Activated CD4-positive, alpha-beta T cell treated with anti-CD3 and anti-CD28 coated beads, Interleukin-2, amount 50 U/mL, for 1 hour (primary cell): ENCODE measurements at places on chromosomes 4 and X.

DNA sequence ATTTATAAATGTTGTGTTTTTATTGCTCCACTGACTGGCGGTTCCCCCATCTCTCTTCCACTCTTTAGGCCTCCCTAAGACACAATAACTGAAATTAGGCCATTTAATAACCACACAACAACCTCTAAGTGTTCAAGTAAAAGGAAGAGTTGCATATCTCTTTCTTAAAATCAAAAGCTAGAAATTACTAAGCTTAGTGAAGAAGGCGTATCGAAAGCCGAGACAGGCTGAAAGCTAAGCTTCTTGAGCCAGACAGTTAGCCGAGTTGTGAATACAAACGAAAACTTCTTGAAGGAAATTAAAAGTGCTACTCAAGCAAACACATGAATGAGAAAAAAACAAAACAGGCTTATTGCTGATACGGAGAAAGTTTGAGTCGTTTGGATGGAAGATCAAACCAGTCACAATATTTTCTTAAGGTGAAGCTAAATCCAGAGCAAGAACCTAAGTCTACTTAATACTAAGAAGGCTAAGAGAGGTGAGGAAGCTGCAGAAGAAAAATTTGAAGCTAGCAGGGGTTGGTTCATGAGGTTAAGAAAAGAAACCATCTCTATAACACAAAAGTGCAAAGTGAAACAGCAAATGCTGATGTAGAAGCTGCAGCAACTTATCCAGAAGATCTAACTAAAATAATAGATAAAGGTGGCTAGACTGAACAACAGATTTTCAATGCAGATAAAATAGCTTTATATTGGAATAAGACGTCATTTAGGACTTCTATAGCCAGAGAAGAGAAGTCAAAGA is 194.0 kb upstream of the TTC29 start:
- DNase-seq: no peak

GRCh38 chrX:78957049-78957767 is 12.0 kb downstream of the P2RY10 start:
- no peak for DNase-seq

GRCh38 chr4:127586922-127587571 is 45.7 kb upstream of the INTU start:
- no peak for DNase-seq

GRCh38 chrX:134891652-134892051 is 99.1 kb upstream of the SMIM10 start:
- DNase-seq: no peak

- DNase-seq: no peak
Observed at GRCh38 chrX:150032742-150033141, 94.5 kb upstream of the EOLA2 start.

DNA sequence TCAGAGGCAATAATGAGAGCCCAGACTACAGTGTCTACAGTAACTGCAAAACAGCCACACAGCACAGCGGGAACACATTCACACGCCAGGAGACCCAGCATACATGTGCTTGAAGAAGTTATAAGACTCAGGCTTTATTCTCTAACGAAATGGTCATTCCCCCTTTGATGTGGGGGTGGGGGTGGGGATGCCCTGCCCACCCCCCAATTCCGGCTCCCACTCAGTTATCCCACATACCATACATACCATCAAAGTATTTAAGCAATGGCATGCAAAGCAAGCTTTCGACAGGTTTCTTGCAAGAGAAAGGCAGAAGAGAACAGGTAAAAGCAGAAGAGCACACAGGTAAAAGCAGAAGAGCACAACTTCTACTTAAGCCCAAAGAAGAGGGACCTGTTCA is 3.6 kb downstream of the MECP2 start:
- DNase-seq: no peak

- no peak for DNase-seq
Observed at GRCh38 chrX:129704491-129704890, 34.3 kb upstream of the XPNPEP2 start.

GRCh38 chr4:126890994-126891393 is 741.8 kb upstream of the INTU start:
- no peak for DNase-seq

- no peak for DNase-seq
Observed at GRCh38 chrX:65702956-65703355, 35.5 kb downstream of the MSN start.

GRCh38 chr4:80006935-80007744 is 65.9 kb downstream of the ANTXR2 start:
- DNase-seq: no peak

DNA sequence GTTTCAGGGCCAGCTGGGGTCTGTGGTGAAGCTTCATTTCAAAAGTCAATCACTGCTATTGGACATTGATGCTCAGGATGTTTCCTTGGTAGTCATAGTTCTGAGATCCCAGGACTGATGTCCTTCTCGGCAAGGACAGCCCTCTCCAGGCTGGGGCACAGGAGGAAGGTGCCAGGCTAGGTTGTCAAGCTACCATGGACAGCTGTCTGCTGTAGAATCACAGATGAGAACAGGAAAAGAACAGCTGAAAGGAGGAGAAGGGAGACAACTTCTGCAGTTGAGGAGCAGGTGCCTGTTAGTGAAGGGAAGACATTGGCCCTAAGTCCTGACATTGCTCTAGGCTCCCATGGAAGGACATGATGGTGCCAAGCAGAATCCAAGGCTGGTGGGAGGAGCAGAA is 58.0 kb downstream of the XAGE2 start:
- DNase-seq: no peak

DNA sequence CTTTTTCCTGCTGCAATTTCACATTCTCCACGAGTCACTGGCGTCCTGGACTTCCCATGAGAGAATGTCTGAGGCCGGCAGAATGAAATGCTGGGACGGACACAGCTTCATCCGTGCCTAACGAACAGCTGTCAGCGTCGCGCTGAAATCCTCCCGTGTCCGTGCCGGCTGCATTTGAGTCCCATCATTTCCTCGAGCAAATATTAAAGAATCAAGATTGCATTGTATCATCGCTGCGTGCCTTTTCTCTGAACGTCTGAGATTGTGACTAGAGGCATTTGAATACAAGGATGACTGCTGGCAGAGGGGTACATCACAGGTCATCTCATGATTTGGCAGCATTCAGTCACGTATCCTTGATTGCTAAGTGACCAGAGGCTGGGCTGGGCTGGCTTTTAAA is 279.9 kb downstream of the ASMT start:
- no peak for DNase-seq

GRCh38 chr4:69210911-69211310 is 3.6 kb downstream of the UGT2B11 start:
- no peak for DNase-seq

GRCh38 chr4:125547836-125548235 is 233.1 kb downstream of the FAT4 start:
- DNase-seq: no peak

DNA sequence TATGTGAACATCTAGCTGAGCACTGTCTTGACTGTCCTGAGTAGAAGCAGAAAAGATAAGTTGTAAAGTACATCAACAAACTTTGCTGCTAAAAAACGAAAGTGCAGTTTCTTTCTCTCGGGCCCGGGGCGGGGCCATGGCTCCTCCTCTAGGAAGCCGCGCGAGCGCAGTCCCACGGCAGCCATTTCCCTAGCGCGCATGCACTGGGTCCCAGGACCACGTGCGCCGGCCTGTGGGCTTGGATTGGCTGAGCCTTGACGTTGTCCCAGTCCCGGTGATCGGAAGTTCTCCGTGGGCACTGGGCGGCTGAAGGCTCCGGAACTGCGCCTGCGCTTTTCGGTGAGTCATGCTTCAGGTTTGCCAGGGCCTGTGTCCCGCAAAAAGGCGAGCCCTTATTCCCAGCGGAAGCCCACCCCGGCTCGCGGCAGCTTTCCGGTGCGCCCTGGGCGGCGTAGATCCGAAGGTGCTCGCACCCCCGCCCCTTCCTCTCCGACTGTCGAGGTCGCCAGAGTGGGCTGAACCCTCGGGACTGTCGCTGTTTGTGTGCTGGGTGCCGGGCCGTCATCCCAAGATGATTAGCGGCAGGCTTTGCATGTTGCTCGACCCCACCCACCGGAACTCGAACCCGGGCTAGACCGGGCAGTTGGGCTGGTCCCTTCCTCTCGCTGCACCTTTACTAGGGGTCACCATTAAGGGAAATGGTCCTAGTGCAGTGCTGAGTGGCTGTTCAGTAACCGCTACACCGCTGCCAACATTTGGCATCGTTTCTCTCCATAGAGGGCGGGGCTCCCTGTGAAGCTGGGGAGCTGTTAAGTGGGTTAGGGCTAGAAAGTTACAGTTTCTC is at the start of gene TCEANC:
TCEANC (plus strand) TSS at position 292 of the 844 bp plus-strand sequence. CDS start 9,368 bp downstream, outside the sequence.
- DNase-seq: peak; percentile 88

DNA sequence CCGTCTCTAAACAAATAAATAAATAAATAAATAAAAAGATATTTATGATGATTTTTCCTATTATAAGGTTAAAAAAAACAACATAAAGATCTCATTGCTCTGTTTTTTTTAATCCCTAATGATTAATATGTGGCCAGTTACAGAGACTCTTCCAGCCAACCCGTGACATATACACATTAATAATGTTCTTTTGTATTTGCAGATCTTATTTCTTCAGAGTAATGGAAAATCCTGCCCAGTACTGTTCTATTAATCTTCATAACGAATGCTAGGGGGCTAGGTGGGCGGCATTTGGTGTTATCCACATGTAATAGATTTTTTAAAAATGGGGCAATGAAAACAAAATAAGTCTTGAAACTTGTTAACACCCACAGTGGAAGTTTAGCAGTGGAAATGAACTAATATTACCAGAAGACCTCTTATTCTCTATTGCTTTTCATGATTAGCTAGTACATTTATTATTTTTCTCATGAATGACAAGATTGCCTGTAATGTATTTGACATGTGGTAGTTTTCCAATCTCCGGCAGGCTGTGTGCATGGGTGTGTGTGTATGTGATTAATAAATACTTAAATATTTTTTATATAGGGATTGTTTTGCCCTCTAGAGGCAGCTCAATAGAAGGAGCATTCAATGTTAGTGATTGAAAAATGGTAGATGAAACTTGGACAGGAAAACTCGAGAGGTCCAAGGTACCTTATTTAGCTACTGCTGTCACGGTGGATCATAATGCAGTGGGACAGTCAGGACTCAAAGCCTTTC is 457.4 kb downstream of the IL1RAPL1 start:
- no peak for DNase-seq

GRCh38 chr4:120842031-120842430 is 80.5 kb downstream of the PRDM5 start:
- DNase-seq: no peak

GRCh38 chrX:136200466-136200865 is 50.7 kb downstream of the MAP7D3 start:
- no peak for DNase-seq

DNA sequence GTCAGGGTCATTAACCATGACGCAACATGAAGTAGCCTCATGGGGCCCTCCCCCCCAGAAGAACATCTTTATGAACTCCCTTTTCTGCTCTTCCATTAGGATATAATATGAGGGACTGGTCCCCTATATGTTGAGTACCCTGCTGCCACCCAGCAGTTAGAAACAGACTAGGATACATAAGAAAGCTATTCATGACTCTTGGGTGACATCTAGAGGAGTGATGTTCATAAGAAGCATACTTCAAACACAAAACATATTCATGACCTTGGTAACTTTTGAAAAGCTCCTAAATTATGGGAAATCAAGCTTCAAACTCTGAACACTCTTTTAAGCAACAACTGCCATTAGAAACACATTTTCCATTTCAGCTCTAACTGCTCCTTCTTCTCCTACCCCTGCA is 155.2 kb upstream of the SPIN4 start:
- DNase-seq: no peak

DNA sequence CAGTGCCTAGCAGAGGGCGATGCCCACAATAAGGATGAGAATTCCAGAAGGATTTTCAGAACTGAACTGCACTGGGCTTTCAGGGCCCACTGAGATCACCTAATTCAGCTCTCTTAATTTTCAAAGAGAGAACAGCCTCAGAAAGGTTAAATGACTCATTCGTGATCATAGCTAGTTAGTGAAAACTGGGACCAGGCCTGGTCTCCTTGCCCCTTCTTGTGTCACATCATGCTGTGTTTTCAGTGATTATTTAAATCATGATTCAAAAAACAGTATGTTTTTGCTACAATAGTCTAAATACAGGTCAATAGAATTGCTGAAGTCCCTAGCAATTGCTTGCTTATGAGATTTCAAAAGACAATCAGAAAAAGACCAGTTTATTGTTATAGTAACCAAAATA is 136.4 kb upstream of the PLAC1 start:
- no peak for DNase-seq

DNA sequence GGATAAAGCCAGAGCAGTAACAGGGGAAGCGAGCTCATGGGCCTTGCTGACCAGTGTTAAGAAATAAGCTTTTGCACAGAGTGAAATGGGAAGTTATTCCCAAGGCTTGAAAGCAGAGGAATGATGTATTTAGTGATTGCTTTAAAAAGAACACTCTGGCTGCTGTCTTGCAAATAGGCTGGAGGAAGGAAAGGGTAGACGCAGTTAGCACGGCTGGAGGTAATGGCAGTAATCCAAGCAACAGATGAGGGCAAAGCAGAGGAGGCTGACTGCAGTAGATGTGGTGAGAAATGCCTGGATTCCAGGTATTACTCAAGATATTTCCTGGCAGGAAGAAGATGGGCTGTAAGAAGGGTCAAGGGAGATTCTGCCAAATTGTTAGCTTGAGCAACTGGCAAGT is 1342.3 kb upstream of the AGA start:
- no peak for DNase-seq

DNA sequence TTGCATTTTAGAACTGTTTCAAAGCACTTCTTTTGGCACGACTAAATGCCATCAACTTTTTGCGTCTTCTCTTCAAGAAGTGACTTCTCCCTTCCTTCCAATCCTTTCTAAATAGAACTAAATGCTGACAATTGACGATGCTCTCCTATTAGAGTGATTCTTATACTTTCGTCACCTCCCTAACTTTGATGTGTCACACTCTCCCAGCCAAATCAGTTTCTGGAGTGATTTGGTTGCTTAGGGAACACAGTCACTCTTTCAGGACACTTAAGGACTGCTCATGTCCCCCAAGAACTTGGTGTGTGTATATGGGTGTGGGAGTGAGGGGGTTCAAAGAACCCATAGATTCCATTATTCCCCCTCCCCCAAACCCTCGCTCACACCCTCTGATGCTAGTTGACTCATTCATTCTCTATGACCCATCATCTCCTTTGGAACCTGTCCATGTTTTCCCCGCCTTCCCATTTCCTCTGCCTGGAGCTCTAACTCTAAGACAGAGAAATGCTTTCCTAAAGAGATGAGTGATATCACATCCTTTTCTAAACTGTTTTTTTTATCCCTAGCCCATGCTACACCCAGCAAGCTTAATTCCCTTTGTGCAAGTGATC is 26.8 kb upstream of the AREG start:
- no peak for DNase-seq

DNA sequence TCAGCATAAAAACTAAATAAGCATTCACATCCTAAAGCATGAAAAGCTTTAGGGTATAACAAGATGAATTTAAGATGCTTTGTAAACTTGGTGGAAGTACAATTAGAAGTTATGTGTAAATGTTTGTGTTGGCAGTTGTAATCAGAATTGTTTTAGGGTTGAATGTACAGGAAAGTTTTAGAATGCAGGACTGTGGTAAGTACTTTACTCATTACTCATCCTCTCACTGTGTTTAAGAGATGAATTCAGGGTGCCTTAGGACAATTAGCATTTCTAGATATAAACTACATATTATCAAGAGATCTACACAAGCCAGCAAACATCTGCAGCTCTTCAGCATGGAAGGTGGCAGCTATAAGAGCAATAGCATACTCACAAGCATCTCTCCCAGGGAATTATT is 77.5 kb upstream of the ELOVL6 start:
- no peak for DNase-seq

- no peak for DNase-seq
Observed at GRCh38 chr4:173862754-173863153, 332.7 kb upstream of the HAND2 start.
